ENCODE measurements at places on chromosomes 2 and 18.

DNA sequence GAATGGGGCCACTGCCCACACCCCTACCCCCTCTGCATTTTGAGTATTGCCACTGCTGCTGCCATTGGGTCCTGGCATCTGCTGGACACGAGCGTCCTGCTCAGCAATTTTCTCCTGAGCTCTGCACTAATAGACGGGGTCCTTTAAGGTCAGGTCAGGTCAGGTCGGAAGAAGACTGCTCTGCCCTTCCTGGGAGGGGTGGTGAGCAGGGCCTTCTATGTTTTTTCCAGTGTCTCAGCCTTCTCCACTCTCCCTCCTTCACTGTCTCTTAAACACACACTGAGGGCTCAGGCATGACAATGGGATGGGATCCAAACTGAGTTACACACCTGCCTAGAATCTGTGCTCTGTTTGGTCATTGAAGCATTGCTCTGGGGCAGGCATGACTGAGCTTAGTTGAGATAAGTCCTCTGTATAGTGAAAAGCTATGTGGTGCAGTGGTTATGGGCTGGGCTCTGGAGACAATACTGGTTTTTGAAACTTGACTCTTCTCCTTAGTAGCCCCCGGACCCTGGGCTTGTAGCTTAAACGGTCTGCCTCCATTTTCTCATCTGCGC is 10.6 kb downstream of the MYO1B start:
- DNase-seq, result no peak

DNA sequence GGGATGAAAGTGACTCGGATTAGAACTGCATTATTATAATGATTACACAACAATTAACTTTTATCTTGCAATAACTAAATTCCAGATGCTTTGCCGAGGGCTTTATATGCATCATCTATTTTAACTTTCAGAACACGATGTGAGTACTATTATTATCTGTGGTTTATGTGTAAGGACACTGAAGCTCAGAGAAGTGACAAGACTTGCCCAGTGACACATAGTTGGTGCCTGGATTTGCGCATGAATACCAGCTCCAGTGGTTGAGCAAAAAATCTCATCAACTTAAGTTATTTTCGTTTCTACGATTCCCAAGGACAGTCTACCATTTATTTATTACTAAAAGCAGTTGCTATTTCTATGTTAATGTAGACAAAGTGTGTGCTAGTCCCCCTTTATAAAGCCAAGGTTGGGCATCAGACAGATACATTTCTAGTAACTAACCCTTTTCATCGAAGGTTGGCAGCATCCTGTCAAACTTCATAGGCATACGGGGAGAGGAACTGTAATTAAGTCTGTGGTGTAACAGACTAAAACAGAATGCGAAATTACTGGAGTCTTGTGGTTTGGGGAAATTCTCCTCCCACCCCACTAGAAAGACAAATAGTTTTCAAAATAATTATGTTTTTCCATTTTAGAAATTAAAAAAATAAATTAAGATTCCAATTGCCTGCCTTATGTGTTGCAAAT is 73.2 kb upstream of the BOD1L2 start:
- no peak for DNase-seq

- DNase-seq, result no peak
These were observed 567 bp downstream of the PCYOX1 start for GRCh38 chr2:70258532-70258875.

DNA sequence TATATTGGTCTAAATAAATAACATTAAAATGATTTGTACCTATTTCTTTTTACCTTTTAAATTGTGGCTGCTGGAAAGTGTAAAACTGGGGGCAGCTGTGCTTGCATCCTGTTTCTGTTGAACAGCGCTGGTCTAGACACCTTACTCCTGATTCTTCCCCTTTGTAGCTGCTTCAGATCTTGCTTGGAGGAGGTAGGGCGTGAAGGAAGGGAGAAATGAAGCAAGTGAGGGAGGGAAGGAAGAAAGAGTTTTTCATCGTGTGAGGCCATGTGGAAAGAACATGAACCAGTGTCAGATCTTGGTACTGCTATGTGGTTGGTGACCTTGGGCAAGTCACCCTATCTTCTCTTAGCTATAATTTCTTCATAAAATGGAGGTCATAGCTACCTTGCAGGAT is 89.0 kb upstream of the SEC11C start:
- no peak for DNase-seq

DNA sequence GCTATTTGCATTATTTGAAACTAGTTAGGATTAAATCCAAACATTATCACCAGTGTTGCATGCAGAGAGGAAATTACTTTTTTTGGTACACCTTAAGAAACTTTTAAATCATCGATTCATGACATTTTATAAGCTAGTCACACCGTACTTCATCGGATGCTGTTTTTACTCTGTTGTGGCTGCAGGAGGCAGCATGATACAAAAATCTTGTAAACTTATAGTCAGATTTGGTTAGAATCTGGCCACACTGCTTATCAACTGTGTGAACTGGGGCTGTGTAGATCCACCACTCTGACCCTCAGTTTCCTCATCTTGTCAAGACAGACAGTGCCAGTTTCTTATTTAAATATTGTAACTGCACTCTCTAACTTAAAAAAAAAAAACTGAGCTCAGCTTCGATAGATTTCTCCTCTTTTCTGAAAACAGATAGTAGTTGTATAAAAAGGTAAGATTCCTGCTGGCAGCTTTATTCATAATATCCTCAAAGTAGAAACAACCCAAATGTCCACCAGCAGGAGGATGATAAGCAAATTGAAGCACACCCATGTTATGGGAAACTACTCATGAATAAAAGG is 77.8 kb downstream of the RAPGEF4 start:
- DNase-seq, result no peak

DNA sequence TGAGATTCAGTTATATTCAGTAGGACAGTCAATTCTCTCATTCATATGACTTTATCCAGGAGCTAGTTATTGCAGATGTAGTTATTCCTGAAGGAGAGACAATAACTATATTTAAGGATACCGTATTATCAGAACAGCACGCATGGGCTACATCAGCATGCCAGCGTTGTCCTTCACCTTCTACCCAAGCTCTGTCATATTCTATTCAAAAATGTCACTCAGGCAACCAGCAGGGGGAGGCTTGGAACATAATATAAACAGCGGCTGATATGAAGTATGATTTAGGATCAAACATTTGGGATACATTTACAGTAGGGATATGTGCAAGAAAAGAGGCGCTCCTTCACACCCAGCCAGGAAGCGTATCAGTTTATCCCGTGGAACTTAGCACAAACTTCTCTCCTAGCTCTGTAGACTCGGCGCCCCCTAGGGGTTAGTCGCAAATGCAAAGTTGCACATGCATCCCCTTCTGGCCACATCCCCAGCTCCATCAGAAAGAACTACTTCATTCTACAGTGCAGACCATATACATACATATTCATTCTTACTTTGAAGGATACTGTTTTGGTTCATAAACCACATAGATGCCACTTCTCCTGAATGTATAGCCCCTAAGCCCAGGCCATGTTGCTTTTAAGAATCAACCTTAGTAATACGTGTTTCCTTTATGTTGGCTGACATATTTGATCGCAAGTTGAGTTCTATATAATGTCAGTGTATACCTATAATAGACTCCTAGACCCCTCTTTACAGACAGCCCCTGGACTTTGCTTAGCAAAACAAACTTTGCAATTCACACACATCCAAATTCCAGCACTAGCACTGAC is 759.4 kb downstream of the ADCYAP1 start:
- DNase-seq, result no peak

GRCh38 chr18:31505156-31505555 is 7.2 kb downstream of the DSG2 start:
- DNase-seq, result no peak

GRCh38 chr2:94872676-94873361 is 1.6 kb downstream of the TEKT4 start:
- DNase-seq, result no peak

DNA sequence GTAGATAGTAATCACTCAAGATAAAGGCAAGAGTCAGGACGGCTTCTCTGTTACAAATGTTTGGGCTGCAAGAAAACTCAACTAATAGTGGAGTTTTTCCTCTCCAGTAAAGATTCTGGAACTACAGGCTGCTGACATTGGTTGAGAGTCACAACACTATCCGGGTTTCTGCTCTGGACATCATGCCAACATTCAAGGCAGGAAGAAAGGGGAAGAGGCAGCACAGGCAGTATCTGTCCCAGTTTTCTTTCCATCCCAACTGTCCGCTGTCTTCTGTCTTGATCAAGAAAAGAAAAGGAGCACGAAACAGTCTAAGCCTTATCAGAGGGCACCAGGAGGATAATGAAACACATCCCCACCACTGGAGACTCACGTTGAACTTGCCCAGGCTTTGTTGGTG is 132.1 kb downstream of the MAIP1 start:
- DNase-seq, result no peak

- DNase-seq, result peak; percentile 13
These were observed 509.9 kb upstream of the VRK2 start for GRCh38 chr2:57536535-57537231.

- no peak for DNase-seq
These were observed 26.1 kb upstream of the SYT4 start for GRCh38 chr18:43303376-43303775.

DNA sequence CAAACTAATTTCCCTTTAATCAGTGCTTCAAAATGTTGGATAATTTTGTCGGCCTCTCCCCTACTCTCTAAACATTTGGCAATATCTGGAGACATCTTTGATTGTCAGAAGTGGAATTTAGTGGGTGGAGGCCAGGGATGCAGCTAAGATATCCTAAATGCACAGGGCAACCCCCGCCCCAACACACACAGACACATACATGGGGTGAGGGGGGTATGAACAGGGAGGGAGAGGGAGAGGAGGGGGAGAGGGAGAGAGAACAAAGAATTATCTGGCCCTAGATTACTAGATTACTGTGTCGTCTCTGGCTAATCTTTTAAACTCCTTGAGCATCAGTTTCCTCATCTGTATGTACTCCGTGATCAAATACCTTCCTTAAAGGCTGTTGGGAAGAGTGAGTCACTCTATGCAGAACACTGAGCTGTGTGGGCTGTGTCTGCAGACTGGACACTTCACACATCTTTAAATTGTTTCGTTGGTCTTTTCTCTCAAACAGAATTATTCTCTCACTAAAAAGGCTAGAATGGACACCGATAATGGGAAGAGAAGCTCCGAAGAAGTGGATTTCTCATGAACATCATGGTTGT is 2.9 kb downstream of the RNF149 start:
- DNase-seq, result no peak

DNA sequence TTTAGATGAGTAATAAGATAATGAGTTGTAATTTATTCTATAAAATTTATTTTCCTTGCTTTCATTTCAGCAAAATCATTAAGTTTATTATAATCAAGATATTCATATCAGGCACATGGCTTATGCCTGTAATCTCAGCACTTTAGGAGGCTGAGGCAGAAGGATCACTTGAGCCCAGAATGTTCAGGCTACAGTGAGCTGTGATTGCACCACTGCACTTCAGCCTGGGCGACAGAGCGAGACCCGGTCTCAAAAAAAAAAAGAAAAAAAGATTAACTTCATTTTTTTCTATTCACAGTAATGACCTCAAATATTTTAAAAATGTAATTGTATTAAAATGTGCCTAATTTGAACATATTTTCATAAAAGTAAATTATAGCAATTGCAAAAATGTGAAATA is 67.9 kb downstream of the ACYP2 start:
- DNase-seq, result no peak

GRCh38 chr2:10139536-10139935 is 17.0 kb downstream of the RRM2 start:
- DNase-seq, result no peak

- no peak for DNase-seq
These were observed 36.3 kb upstream of the SLC8A1 start for GRCh38 chr2:40488101-40488601.

Measured in GM06990 (cell line).